ENCODE measurements at places on chromosomes 2 and 18.

GRCh38 chr18:10157706-10158105, 243.9 kb downstream of the VAPA start:
- DNase-seq: no peak

DNA sequence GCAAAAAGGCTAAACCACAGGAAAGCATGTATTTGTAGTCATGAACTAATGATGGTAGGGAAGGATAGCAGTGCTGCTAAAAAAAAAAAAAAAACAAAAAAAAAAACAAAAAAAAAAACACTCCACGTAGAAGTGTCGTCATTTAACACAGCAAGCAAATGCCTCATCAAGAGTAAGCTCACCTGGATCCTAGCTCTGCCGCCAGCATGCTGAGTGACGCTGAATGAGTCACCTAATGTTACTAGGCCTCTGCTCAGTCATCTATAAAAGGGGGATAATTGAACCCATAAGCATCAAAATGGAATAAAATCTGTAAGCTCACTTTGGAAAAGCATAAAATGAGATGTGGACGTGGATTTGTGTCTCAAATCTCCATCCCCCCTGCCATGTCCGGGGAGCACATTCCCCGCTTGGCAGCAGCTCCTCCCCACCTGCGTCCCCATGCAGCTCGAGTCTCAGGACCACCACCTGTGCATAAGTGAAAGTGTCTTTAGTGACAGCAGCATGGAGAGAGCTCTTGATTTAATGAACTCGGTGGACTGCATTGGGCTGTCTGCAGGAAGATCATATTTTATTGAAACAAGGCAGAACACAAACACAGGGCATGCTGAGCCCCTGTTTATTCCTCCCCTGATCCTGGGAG, 427.5 kb downstream of the LRATD1 start:
- DNase-seq: no peak

DNA sequence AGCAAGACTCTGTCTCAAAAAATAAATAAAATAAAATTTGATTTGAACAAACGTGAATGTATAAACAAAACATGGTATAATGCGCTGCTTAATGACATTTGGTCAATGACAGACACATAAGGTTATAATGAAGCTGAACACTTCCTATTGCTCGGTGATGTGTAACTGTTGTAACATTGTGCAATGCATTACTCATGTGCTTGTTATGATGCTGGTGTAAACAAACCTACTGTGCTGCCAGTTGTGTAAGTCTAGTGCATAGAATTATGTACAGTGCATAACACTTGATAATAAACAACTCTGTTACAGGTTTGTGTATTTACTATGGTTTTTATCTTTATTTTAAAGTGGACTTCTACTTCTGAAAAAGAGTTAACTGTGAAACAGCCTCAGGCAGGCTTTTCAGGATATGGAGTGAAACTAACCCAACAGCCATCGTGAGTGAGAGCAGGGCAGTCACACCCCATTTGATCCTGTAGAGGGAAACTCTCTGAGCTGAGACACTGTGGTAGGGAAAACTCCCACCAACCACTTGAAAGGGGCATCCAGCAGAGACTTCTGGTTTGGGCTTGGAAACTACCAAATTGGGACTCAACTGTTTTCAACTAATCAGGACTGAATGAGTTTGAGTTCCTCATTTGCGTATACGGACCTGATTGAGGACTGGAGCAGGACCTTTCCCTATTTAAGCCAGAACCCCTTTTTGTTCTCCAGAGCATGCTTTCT, 8.7 kb upstream of the RPRD1A start:
- peak; percentile 19 for DNase-seq

GRCh38 chr2:11032396-11032795, 120.7 kb downstream of the KCNF1 start:
- DNase-seq: no peak

- no peak for DNase-seq
Measured at GRCh38 chr2:195716466-195716865, 59.4 kb downstream of the SLC39A10 start.

DNA sequence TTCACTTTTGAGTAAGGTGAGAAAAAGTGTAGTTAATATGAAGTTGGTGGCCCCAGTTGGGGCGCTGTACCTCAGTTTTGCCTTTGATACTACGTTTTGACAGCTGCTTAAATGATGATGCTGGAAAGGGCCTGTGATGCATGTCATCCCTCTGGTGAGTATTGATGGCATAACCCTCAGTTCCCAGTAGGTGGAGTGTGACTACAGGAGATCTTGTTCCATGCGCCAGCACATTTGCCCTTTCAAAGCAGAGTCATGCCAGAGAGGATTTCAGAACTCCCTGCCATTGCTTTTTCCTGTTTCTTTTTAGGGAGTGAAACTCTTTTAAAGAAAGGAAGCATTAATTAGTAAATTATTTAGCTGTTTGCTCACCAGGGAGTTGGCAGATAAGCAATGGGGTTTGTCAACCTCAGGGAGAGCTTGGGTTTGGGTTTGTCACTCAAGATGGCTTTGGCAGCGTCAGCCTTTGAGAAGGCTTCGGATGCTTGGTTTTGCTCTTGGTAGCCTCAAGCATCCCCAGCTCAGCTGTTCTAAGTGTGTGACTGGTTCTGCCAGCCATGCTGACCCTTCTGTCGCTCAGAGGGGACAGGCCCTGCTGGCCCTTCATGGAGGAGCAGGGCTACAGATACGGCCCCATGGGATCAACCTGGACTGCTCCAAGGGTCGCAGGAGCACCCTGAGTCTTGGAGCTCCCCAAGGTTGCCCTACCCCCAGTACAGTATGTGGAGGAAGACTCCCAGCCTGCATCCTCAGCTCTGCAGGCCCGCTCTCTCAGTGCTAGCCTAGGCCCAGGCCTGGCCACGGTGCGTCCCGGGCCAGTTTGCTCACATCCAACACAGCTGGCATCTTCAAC, 29.1 kb downstream of the ARMC9 start:
- DNase-seq: peak; percentile 77

DNA sequence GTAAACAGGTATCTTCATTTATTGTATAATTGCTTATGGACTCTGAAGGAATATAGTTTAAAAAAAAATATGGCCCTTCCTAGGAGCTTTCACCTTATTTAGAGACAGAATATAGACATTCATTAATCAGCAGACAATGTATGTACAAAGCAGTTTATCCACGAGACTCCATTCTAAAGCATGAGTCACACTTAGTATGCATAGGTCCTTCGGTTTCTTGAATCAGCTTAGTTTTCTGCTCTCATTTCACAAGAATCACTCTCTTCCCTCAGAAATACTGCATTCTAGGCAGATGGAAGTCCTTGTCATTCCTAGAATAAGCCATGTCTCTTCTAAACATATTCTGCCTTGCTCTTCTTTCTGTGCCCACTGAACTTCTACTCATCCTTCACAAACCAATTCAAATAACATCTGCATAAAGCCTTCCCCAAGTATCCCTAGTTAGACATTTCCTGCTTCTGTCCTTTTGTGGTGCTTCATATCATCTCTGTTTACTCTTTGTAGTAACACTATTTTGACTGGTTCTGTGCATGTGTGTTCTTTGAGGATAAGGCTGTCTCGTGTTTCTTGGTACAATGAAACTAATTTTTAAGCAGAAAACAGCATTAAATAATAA, 84.5 kb downstream of the PTRHD1 start:
- peak; percentile 65 for DNase-seq

DNA sequence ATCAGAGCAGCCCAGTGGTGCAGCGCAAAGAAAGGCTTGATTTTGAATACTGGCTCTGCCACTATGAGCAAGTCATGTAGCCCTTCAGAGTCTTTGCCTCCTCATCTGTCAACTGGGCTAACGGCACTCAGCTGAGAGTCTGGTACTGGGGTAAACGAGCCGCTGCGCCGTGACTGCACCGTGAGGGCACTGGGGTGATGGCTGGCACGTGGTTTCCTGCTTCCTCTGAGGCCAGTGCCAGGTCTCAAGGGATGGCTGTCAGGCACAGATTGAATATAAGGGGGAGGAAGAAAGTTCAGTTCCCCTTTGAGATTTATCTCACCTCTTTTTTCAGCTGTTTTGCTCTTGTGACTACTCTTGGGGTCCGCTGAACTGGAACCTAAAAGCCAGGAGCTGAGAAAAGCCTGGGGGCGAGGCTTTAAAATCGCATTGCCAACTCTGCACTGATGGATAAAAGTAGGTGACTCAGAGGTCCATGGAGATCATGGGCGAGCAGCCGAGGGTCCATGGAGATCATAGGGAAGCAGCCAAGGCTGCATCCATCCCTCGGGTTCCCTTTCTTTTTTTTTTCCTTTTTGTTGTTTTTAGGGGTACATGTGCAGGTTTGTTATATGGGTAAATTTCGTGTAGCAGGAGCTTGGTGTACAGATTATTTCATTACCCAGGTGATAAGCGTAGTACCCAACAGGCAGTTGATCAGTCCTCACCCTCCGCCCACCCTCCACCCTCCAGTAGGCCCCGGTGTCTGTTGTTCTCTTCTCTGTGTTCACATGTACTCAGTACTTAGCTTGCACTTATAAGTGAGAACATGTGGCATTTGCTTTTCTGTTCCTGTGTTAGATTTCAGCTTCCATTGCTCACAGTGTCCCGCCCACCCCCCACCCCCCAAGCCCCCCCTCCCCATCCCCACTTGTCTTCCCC, 114.3 kb downstream of the SPP2 start:
- no peak for DNase-seq

- no peak for DNase-seq
Measured at GRCh38 chr2:39640107-39640506, 25.6 kb upstream of the TMEM178A start.

GRCh38 chr2:40281021-40281940, 170.6 kb downstream of the SLC8A1 start:
- peak; percentile 94 for DNase-seq

GRCh38 chr2:225272173-225272572, 127.3 kb upstream of the NYAP2 start:
- no peak for DNase-seq

DNA sequence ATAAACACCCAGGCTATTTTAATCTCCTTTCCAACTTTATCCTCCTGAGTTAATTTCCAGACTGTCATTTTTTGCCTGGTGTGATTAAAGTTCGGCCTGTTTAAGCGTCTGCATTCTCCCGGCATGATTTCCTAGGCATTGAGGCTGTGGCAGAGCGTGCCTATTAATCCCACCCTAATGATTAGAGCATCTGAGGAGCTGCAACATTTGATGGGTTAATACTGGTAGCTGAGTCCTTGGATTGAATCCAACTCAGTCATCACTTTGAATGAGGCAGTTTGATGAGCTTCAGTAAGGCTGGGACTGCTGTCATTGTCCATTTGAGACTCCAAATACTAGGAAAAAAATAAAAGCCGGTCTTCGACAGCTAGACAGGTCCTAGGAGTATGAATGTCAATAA, 882.5 kb downstream of the SLC4A3 start:
- DNase-seq: no peak

GRCh38 chr2:123723706-123724105, 301.4 kb upstream of the CNTNAP5 start:
- DNase-seq: no peak

DNA sequence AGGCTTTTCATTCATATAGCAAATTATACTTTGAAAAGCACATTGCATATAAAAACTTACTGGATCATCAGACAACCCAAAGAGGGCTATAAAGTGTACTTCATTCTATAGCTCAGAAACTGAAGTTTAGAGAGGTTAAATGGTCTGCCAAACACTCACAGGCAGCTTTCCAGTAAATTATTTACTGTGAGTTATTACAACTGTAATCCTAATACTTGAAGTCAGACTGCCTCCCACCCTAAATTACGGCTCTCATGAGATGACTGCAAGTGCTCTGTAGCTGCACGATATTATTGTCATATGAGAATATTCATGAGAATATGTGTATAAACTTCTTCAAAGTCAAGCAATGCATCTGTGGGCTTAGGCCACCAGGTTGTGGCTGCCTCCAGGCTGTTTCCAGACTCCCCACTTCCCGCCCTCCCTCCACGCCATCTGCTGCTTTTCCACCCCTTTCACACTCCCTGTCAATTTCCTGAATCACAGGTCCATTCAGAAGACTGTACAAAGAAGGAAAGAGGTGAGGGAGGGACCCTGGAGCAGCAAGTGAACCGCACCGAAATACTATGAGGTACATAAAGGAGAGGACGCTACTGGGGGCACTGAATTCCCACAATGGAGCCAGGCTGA, 111.1 kb upstream of the SPOPL start:
- DNase-seq: no peak

DNA sequence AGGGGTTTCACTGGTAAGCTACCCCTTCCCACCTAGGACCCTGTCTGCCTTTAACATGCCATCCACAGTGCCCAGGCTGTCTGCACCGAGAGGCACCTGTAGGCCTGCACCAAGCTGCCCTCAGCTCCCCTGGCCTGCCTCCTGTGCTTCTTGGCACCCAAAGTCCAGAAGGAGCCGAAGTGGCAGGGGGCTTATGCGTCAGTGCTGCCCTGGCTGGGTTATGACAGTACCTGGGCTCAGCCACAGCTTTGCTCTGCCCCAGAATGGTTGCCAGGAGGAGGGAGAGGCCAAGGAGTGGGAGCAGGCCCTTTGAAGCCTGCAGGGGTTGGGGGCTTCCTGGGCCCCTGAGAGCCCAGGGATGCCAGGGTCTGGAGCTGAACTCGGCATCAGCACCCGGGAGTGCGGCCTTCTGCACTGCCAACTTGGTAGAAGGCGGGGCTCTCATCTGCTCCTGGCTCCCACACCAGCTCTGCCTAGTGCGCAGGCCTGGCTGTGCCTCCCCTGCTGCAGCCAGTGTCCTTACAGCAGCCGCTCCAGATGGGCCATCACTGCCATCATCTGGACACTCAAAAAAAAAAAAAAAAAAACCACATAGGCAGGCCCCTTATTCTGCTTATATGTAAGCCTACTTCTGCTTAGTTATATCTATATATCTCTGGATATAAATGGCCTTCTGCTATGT, 155.4 kb downstream of the THSD7B start:
- DNase-seq: no peak

GRCh38 chr2:75998451-75998850, 287.7 kb upstream of the GCFC2 start:
- DNase-seq: no peak

GRCh38 chr18:57404345-57404744, 30.8 kb upstream of the ONECUT2 start:
- DNase-seq: no peak

GRCh38 chr2:46574457-46575355, 95.3 kb downstream of the TMEM247 start:
- DNase-seq: peak; percentile 27

DNA sequence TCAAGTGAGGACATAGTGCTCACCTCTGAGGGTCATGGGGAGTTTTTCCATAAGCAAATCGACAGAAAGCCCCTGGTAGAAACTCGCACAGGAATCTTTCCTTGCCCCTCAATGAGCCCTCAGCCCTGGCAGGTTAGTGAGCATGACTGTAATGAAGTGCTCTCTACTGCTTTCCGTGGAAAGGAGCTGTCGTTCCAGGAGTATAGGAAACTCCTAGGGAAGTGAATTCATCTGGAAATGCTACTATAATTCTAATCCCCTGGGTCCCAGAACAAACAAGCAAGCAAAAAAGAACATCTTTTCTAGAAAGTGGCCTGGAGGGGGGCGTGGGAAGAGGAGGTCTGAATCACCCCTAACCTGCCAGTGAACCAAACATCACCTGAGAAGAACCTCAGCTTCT, 18.1 kb downstream of the BCL2L11 start:
- no peak for DNase-seq

- DNase-seq: no peak
Measured at GRCh38 chr2:8327371-8328100, 354.3 kb upstream of the ID2 start.

DNA sequence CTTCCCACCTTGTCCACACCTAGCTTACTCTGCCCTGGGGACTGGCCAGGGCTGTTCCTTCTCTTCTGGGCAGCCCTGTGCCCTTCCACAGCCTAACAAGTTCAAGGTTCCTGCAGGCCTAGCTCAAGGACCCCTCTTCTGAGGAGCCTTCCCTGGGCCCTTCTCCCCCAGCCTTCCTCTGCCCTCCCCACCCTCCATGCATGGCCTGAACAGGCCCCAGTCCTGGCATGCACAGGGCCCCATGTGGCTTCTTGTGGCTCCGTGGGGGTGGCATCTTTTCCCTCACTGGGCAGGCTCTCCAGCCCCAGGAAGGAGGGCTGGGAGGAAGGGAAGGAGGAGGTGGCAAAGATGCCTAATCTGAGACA, 162.9 kb downstream of the CELF4 start:
- DNase-seq: no peak
